ENCODE measurements at places on chromosomes 6 and 20.

- no peaks in the 10 kb centered on the region for H3K4me1 ChIP-seq
- H3K27me3 ChIP-seq = no peaks in the 10 kb centered on the region
- DNase-seq = no peak
- H3K27ac ChIP-seq = no peak overlapping the region
Observed at GRCh38 chr6:16618962-16619361, 142.3 kb downstream of the ATXN1 start.

DNA sequence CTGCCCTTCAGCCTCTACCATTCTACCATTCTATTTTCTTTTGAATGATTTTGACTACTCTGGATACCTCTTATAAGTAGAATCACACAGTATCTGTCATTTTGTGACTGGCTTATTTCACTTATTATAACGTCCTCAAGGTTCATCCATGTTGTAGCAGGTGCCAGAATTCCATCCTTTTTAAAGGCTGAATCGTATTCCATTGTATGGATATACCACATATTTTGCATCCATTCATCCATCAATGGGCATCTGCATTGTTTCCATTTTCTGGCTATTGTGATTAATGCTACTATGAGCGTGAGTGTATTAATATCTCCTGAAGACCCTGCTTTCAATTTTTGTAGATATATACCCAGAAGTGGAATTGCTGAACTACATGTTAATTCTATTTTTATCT is 105.5 kb downstream of the SYNE1 start:
- H3K27ac ChIP-seq = no peak overlapping the region
- no peaks in the 10 kb centered on the region for H3K27me3 ChIP-seq
- H3K36me3 ChIP-seq = no peaks in the 10 kb centered on the region
- H3K4me1 ChIP-seq = no peaks in the 10 kb centered on the region

- H3K27ac ChIP-seq = no peak overlapping the region
- no peak overlapping the region for H3K4me3 ChIP-seq
- H3K4me1 ChIP-seq = peaks cover 35% of the 10 kb centered on the region
- peaks cover 30% of the 10 kb centered on the region for H3K36me3 ChIP-seq
Observed at GRCh38 chr6:29619578-29620160, 13.3 kb downstream of the GABBR1 start.

DNA sequence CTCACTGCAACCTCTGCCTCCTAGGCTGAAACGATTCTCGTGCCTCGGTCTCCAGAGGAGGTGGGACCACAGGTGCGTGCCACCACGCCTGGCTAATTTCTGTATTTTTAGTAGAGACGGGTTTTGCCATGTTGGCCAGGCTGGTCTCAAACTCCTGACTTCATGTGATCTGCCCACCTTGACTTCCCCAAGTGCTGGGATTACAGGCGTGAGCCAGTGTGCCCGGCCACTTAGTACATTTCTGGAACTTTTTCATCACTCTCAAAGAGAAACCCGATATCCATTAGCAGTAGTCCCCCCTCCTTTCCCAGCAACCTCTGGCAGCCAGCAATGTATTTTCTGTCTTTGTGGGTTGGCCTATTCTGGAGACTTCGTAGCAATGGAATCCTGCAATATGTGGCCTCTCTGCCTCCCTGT is 109.8 kb downstream of the JARID2 start:
- DNase-seq = no peak
- H3K27me3 ChIP-seq = no peaks in the 10 kb centered on the region
- no peaks in the 10 kb centered on the region for H3K36me3 ChIP-seq
- H3K4me1 ChIP-seq = peaks cover 18% of the 10 kb centered on the region
- no peak overlapping the region for H3K4me3 ChIP-seq

GRCh38 chr6:54493138-54493537 is 184.9 kb downstream of the TINAG start:
- no peaks in the 10 kb centered on the region for H3K36me3 ChIP-seq
- H3K27me3 ChIP-seq = no peaks in the 10 kb centered on the region
- H3K4me1 ChIP-seq = no peaks in the 10 kb centered on the region
- DNase-seq = no peak

DNA sequence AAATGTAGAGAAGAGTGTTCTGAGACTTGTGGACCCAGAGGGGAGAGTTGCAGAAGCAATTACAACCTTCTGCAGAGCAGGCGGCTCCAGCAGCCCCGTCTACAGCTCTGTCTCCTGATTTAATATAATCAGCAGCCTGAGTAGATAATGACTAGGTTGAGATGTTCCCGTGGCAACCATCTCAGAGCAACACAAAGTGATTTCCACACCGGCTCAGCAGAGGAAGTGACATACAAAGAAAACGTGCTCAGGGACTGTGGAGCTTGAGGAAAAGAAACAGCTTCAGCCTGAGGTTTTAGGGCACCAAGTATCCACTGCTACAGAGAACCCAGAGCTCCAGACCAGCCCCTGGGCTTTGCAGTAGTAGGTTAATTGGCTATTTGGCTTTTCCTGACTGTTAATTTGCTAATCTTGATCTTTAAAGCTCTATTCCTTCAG is 136.4 kb downstream of the MTFR2 start:
- H3K27ac ChIP-seq = peak overlapping the region; percentile 18
- no peak overlapping the region for H3K4me3 ChIP-seq
- H3K36me3 ChIP-seq = no peaks in the 10 kb centered on the region
- no peaks in the 10 kb centered on the region for H3K27me3 ChIP-seq
- peak; percentile 63 for DNase-seq

GRCh38 chr20:20204256-20204655 is 151.9 kb downstream of the CFAP61 start:
- no peak overlapping the region for H3K4me3 ChIP-seq
- no peaks in the 10 kb centered on the region for H3K27me3 ChIP-seq
- no peak for DNase-seq
- no peaks in the 10 kb centered on the region for H3K36me3 ChIP-seq

GRCh38 chr6:160733050-160733646 is 31.1 kb downstream of the PLG start:
- H3K27me3 ChIP-seq = no peaks in the 10 kb centered on the region
- H3K36me3 ChIP-seq = no peaks in the 10 kb centered on the region
- DNase-seq = peak; percentile 47
- H3K4me1 ChIP-seq = no peaks in the 10 kb centered on the region
- H3K27ac ChIP-seq = no peak overlapping the region

DNA sequence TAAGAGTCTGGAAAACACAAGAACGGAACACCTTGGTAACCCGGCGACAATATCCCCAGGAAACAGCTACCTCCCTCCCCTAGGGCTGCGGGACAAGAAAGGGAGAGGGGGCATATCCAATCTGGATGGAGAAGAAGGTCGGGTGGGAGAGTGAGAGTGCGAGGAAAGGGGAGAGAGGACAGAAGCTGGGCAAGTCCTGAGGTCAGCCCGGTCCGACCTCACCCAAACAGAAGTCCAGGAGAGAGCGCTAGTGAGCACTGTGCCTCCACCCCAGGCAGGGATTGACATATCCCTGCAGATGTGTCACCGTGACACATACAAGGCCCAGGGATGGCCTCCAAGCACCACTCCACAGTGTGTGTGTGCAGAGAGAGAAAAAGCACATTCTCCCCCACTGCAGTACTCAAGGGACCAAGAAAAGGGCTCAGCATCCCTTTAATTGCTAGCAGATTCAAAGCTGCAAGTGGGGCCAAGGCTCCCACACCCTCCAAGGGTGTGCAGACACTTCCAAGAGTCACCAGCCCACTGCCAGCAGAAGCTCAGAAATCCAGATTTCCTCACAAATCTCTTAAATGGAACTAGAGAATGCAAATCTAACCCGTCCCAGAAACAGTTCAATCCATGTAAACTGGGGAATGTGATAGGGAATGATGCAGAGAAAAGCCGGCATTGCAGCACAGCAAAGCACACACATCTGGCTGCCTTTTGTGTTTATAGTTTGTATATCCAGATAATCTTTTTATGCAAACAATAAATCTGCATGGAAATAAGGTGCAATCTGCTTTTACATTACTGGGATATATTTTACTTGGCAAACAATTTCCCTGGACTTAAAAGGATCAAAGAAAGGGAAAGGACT is 3.1 kb downstream of the PXDC1 start:
- H3K4me3 ChIP-seq = no peak overlapping the region
- DNase-seq = peak; percentile 41
- H3K27ac ChIP-seq = no peak overlapping the region
- H3K27me3 ChIP-seq = peaks cover 5% of the 10 kb centered on the region
- H3K4me1 ChIP-seq = peaks cover 4% of the 10 kb centered on the region
- no peaks in the 10 kb centered on the region for H3K36me3 ChIP-seq

DNA sequence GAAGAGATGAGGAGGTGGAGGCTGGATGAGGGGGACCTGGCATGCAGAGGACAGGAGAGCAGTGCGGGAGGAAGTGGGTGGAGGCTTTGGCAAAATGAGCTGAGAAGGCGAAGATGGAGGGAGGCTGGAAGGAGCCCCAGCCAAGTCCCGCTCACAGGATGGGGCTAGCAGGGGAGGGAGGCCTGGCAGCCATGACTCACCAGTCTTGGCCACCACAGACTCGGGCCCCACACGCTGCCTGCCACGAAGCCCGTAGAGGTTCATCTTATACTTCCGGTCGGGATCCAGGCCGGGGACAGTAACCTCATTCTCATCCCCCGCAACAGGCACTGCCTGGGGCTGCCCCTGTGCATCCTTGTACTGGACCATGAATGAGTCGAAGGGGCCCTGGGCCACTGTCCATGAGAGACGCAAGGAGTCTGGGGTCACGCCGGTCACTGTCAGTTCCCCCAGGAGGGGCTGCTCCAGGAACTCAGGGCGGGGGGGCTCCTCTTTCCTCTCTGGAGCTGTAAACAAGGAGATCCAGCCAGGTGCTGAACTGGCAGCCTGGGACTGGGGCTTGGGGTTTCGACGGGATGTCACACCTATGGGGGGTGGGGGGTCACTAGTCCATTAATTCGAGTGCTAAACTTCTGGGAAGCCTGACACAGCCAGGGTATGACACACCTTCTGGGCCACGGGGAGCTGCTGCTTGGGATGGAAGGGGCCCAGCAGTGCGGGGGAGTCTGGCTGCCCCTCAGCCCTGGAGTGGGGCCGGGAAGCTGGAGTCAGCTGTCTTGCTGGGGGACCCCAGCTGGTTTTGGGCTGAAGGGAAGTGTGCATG is 27.8 kb downstream of the TNXB start:
- H3K36me3 ChIP-seq = no peaks in the 10 kb centered on the region
- H3K27ac ChIP-seq = no peak overlapping the region
- no peaks in the 10 kb centered on the region for H3K27me3 ChIP-seq
- H3K4me3 ChIP-seq = no peak overlapping the region
- H3K4me1 ChIP-seq = peaks cover 4% of the 10 kb centered on the region
